ENCODE measurements at places on chromosomes 2 and 18.

DNA sequence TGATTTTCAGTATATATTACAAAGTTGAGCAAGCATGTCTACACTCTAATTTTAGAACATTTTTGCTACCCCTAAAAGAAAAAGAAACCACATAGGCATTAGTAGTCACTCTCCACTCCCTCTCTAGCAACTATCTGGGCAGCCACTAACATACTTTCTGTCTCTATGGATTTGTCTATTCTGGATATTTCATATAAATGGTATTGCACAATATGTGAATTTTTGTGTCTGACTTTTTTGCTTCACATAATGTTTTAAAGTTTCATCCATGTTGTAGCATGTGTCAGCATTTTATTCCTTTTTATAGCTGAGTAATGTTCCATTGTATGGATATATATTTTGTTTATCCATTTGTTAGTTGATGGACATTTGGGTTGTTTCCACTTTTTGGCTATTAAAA is 232.5 kb upstream of the CTAGE1 start:
- DNase-seq: no peak

DNA sequence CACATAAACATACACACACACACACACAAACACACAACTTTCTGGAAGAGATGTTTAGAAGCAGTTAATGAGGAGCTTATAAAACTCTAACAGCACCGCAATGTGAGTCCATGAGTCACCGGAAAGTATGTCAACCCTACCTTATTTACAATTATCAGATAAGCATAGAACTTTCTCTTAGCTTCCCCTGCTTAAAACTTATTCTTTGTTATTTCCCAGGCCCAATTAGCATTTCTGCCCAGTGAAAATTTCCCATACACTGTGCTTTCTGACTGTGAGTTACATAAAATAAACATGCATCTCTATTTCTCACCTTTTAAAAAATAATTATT is 737.6 kb downstream of the LRP1B start:
- DNase-seq: no peak

GRCh38 chr18:79901665-79902064 is 49.8 kb downstream of the SLC66A2 start:
- DNase-seq: no peak

- DNase-seq: no peak
Measured at GRCh38 chr2:19762142-19762541, 139.6 kb downstream of the TTC32 start.

DNA sequence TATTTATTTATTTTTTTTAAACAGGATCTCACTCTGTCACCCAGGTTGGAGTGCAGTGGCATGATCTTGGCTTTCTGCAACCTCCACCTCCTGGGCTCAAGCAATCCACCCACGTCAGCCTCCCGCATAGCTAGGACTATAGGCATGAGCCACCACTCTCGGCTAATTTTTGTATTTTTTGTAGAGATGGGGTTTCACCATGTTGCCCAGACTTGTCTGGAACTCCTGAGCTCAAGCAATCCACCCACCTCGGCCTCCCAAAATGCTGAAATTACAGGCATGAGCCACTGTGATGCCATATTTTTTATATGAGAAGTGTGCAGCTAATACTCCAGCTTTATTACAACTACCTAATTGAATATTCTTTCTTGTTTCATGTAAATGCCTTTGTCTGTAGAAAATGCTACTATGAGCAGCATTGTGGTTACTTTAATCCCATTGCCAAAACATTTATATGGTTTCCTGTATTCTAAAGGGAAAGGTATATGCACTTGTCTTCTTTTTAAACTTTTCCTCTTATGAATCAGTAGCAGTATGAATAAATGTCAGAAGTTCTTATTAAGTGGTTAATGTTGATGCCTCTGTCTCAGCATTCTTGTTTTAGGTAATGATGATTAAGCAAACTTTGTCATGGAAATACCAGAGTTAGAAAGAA is 9.5 kb upstream of the BCL2L11 start:
- DNase-seq: peak; percentile 47

DNA sequence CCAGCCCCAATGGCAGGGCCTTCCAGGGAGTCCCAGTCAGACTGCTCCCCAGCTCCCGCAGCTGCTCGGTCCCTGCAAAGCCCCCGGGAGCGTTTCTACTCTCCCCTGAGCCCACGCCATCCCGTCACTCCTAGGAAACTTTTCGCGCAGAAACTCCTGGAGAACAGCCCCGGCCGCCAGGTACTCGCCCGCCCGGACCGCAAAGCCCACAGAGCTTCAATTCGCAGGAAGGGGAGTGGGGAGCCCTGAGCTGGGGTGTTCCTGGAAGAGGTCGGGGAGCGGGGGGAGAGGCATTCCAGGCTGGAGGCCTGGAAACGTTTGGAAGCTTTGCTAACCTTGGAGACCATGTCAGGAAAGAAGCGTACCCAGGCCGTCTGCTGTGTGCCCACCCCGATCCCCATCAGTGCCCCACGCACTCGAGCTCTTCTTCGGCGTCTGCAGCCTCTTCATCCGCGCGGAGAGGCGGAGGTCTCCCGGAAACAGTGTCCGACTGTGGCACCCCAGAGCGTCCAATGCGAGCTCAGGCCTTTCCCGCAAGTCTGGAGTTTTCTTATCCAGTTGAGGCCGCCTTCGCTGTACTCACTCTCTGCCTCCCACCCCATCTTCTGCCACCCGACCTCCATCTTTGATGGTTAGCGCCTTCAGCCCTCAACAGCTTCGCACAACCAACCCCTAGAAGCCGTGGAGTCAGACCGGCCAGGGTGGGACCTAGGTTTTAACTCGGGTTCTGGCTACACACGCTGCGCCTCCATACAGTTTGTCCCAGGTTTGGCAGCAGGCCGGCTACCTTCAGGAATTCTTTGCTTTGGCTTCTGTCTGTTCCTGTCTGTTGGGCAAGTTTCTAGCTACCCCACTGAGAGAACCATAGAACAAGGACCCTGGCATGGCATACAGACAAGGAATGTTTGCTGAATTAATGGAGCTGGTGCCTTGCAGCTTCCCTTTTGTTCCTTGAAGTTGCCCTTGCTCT is 3.7 kb downstream of the PCGF1 start:
- no peak for DNase-seq

DNA sequence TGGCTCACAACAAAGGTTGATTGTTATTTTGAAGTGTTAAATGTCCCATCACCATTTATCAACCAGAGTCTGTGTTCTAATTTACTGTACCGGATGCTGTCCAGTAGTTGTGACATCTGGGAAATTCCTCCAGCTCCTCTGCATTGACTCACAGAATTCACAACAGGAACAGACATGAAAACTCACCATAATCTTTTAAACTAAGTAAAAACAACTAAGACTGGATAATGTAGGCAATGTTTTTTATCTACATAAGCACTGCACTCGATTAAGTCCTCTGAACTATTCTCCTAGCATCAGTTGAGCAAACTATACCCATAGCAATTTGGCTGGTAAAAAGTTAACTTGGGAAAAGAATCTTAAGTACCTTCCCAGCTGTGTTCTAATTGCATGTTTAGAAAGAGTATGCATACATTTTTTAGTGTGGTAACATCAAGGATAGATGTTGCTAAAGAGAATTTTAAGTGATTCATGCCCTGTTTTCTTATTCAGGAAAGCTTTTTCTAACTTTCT is 42.9 kb upstream of the MYO1B start:
- DNase-seq: no peak

DNA sequence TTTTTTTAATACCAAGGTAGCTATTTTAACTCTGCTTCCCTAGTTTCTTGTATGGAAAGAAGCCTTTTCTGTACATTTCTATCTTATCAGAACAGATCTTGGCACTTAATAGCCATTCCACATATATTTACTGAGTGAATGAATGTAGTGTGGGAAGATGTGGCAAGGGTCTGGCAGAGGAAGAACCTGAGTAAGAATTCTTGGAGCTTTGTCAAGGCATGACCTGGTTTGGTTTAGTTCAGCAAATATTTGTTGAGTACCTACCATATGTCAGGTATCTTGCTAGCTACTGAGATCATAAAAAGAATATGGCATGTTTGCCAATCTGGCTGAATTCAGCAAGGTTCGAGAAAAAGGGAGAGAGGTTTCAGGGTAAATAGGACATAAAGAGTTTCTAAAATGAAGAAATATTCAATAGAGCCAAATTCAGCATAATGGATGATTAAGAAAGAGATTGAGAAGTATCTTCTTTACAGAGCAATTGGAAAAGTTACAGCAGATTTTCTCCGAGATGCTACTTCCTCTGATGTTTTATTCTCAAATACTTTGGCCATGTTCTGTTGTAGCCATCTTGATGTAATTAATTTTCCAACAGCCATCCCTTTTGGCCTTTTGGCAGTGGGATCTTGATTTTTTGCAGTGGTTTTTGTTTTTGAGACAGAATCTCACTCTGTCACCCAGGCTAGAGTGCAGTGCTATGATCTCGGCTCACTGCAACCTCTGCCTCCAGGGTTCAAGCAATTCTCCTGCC is 21.7 kb upstream of the MEP1B start:
- DNase-seq: no peak

DNA sequence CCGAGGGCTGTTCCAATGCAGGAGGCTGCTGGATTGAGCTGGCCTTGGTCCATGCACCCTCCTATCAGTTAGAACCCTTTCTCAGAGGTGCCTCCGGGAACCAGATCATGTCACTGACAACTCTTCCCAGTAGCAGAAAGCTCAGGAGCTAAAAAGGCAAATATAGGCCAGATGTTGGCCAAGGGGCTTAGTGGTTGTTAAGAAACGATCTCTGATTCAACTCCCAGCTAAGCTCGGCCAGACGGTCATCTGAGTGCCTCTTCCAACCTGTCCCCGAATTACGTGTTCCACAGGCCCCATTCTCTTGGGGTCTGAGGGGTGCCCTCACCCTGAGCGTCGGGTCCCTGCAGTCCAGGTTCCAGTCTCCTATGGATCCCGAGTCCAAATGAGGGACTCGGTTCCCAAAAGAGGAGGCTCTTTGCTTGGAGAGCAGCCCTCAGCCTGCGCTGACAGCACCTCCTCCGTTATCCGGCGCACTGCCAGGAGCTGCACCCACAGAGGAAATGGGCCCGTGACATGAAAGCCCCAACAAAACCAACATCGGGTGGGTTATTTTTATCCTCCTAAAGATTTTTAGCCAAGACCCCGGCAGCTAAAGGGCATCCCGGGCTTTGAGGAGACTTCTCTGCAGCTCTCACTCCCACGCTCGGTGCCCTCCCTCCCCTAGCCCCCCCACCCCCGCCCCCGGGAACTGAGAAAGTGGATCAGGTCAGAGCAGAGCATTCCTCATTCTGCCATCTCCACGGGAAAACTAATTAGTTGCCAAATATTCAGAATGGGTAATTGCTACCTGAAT is 106.6 kb upstream of the ID2 start:
- DNase-seq: peak; percentile 54

GRCh38 chr2:1769703-1770422 is 25.5 kb upstream of the PXDN start:
- peak; percentile 76 for DNase-seq

- no peak for DNase-seq
Measured at GRCh38 chr2:237051861-237052260, 33.8 kb upstream of the COPS8 start.

DNA sequence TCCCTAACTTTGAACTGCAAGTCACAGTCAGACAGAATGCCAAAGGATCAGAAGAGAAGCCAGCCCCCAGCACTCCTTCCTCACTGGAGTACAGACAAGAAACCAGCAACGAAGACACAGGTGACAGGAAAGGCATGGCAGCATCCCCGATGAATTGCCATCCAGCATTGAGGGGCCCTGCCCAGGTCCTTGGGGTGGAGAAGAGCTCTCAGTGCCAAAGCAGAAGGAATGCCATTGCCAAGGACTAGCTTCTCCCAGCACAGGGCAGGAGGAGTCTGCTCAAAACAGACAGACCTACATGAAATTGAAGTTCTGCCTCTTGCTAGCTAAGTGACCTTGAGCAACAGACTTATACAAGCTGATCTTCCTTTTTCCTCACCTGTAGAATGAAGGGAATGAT is 220.1 kb downstream of the L3MBTL4 start:
- no peak for DNase-seq

DNA sequence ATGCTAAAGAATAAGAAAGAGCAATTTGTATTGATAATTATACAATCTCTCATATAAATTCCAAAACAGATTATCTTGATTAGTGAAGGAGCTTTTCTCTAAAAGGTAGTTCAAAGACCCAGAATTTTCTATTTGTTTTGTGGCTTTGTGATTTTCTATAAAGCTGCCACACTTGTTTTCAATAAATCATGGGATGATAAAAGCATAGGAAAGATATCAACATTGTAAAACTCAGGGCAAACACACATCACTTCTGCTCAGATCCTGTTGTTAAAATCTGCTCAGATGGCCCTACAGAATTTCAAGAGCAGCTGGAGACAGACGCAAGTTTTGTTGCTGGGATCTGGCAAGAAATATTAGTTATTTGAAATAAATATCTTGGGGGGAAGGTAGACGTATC is 28.8 kb upstream of the CBLN2 start:
- no peak for DNase-seq

DNA sequence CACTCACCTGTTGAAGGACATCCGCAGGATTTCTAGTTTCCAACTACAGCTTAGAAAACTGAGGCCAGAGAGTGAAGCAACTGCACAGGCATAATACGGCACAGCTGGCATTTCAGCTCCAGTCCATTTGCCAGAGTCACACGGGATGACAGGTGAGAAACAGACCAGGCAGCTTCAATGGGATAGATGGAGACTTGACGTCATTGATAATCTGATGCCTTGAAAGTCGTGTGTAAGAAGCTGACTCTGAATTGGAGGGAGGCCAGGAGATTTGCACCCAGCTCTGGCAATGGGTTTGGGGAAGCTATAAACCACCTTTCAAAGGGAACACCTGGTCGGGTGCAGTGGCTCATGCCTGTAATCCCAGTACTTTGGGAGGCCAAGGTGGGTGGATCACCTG is 12.4 kb upstream of the DNMT3A start:
- no peak for DNase-seq

GRCh38 chr2:33077844-33078243 is 131.1 kb downstream of the LTBP1 start:
- no peak for DNase-seq

- DNase-seq: peak; percentile 71
Measured at GRCh38 chr2:62196278-62196901, 475 bp downstream of the B3GNT2 start.

GRCh38 chr18:57107140-57107832 is 39.6 kb upstream of the BOD1L2 start:
- no peak for DNase-seq

GRCh38 chr2:73952499-73953446 is 26.1 kb downstream of the DGUOK start:
- DNase-seq: no peak

DNA sequence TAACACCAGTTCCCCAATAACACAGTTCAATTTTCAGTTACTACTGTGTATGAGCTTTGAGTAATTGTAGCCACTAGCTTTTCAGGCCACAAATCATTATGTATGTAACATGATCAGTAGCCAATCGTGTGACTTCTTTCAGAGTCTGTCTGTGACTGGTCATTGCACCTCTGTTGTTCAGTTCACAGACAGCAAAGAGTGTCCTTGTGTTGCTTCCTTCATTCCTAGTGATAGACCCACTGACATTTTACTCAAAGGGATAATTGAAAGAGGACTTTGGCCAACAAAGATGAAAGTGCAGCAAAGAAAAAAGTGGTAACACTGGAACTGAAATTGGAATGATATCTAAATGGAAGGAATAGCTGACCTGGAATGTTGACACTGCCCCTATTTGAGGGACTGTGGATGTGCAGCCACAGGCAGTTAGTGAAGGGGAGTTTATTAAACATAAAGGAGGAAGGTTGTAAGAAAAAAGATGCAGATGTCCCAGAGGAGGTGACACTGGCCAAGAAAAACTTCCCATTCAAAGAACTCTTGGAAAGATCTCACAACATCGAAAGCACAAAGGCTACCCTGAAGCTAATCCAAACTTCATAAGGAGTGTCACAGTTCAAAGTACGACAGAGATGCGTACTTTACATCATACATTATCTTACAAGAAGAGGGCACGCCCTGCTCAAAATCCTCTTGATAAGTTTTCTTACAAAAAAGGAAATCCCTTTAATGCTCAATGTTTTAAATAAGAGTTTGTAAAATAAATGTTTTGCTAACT is 19.3 kb downstream of the TTC39C start:
- no peak for DNase-seq
